Bone marrow (tissue), 2 donors: ENCODE measurements at places on chromosomes 6 and 20.

- DNase-seq = no peak
These were observed 53.2 kb downstream of the FAM8A1 start for GRCh38 chr6:17653198-17653882.

GRCh38 chr20:59994697-59995122 is 36.5 kb downstream of the CDH26 start:
- no peak for DNase-seq

DNA sequence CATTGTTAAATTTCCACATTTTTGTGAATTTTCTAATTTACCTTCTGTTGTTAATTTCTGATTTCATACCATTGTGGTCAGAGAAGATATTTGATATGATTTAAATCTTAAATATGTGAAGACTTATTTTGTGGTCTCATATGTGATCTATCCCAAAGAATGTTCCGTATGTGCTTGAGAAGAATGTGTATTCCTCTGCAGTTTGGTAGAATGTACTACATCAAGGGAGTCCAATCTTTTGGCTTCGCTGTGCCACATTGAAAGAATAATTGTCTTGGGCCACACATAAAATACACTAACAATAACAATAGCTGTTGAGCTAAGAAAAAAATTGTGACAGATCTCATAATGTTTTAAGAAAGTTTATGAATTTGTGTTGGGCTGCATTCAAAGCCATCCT is 176.2 kb upstream of the PRND start:
- no peak for DNase-seq

GRCh38 chr6:3190056-3190455 is 32.7 kb upstream of the TUBB2A start:
- no peak for DNase-seq

DNA sequence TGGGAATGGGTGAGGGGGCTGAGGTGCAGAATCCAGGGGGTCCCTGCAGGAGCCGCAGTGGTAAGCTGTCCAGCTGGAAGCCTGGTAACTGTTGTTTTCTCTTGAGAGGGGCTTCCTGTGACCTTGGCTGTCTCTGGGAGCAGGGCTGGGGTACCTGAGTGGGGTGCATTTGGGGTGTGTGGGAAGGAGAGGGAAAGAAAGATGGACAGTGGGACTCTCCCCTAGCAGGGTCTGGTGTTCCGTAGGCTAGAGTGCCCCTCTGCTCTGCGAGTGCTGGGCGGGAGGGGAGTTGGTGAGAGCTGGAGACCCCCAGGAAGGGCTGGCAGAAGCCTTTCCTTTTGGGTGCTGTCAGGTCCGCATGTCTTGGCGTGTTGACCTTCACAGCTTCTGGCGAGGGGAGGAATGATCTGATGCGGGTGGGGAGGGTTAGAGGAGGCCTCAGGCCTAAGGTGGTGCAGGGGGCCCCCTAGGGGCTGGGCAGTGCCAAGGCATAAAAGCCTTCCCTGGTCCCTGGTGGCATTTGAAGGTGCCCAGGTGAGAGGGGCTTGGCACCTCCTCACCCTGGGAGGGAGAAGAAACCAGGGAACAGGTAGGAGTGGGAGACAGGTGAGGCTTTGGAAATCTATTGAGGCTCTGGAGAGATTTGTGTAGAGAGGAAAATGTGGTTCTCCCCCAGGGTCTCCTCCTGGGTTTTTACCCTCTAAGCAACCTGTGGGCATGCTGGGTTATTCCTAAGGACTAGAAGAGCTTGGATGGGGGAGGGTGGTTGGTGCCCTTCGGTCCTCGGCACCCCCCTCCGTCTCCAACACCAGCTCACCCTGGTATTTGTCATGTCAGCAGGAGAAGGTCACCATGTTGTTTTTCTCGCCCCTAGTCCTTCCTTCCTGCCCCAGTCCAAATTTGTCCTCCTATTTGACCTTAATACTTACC is 3.3 kb downstream of the VEGFA start:
- no peak for DNase-seq

- DNase-seq = no peak
These were observed 94.5 kb downstream of the TBX18 start for GRCh38 chr6:84669945-84670344.

- no peak for DNase-seq
These were observed 40.6 kb upstream of the REV3L start for GRCh38 chr6:111523484-111524167.

DNA sequence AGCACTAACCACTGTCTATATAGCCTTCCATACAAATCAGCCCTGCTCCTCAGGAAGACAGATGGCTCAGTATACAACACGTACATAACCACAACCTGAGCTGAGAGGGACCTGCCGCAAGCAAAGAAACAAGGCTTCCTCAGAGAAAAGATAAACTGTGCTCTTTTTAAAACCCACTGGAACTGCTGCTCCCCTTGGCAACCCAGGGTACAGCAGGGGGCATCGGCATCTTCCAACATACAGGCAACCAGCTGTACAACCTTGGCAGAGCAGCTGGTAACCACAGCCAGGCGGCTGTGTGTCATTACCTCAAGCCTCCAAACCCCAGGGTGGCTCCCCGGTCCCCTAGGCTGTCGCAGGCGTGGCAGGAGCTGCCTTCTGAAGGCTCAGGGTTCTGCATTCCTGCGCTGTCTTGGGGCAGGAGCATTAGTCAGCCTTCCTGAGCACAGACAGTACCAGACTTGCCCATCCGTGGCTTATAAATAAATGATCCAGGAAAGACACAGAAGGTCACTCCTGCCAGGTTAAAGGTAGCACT is 249.5 kb downstream of the ADGRG6 start:
- no peak for DNase-seq

GRCh38 chr20:44023515-44024371 is 109.1 kb downstream of the TOX2 start:
- DNase-seq = no peak

GRCh38 chr6:52591832-52592231 is 15.0 kb upstream of the TRAM2 start:
- no peak for DNase-seq

DNA sequence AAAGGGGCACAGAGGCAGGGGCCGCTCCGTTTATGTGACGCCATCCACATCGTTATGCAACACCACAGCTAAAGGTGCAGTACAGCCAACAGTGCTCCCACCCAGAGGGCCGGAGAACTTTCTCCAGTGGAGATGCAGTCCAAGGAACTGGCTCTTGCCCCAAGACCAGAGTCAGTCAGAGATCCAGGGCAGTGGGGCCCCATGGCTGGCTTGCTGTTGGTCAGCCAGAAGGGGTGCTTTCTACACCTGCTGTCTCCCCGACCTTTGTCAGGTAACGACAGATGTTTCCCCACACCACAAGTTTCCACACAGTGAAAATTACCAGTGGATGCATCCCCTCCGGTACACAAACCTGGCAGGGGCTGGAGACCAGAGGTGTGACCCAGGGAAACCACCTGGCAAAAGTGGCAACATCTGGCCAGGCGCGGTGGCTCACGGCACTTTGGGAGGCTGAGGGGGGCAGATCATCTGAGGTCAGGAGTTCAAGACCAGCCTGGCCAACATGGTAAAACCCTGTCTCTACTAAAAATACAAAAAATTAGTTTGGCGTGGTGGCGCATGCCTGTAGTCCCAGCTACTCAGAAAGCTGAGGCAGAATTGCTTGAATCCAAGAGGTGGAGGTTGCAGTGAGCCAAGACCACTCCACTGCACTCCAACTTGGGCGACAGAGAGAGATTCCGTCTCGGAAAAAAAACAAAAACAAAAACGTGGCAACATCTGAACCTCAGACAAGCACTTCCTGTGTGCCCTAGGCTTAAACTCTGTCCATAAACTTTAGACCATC is 34.9 kb downstream of the UBE2V1 start:
- no peak for DNase-seq

DNA sequence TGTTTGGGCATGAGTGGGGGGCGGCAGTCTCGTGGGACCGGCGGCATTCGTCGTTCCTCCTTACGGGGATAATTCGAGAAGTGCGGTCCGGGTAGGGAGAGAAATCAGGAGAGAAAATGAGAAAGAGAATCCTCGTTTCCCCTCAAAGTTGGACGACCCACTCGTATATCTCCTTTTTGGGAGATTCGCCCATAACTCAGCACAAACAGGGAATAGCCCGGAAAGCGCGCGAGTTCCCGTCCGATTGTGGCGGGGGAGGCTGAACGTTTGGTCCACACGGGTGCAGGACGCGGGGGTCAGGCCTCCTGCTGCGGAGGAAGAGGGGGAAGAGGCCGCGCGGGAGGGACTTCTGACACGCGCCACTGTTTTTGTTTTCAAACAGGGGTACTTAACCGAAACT is 42.4 kb downstream of the POPDC3 start:
- no peak for DNase-seq

GRCh38 chr20:44479643-44480042 is 4.0 kb downstream of the TTPAL start:
- no peak for DNase-seq

- DNase-seq = no peak
These were observed 252.3 kb upstream of the QKI start for GRCh38 chr6:163162007-163162873.

DNA sequence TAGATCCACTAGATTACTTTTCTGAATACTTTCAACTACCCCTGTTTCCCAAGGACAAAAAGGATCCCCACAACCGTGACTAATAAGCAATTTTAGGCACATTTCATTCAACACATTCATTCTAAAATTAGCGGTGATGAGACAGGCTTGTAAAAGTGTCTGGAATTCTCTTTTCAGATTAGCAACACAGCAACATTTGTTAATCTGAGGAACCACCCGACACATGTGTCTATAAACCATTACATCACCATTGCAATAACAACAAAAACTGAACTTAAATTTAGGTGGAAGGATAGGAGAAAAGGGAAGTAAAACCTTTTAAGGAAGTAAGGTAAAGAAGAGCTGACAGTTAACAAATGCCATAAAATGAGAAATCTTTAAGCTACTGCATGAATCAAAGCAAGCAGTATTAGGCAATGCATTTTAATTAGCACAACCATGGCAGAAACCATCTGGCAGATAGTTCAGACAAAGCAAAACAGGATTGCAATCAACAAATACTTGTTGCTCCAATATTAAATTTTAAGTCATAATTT is 49.1 kb downstream of the MAP3K7 start:
- peak; percentile 64 for DNase-seq

DNA sequence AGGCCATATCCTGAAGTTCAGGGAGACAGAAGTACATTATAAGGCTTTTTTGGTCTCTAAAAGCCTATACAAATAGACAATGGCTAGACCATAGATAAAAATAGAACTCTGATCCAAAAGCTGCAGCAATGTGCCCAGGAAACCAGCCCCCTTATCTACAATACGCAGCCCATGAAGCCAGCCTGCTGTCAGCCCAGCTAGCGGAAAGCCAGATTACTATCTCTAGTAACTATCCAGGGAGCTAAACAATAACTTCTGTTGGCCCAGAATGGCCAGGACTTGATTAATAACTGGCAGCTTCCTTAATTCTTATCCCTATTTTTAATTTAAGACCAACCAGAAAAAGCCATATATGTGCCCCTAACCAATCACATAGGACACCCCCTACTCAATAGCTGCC is 160.4 kb upstream of the SMLR1 start:
- DNase-seq = no peak

DNA sequence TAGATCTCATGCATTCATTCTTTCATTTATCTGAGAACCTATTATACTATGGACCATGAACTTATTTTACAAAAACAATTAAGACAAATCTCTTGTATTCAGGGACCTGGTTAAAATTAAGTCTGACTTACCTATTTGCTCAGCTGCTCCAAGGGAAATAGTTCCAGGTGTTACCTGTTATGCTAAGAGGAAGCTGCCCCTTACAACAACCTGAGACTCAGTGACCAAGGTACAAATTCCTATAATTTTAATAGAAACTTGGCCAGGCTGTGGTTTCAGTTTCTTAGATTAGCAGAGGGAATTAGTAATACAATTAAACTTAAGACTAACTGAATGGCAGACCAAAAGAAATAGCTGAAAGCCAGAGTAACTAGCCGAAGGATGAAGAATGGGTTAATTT is 48.2 kb upstream of the GMPR start:
- no peak for DNase-seq

- no peak for DNase-seq
These were observed 76.9 kb downstream of the SYNDIG1 start for GRCh38 chr20:24546232-24546892.

- DNase-seq = no peak
These were observed 40.3 kb downstream of the NCR2 start for GRCh38 chr6:41375598-41376151.

DNA sequence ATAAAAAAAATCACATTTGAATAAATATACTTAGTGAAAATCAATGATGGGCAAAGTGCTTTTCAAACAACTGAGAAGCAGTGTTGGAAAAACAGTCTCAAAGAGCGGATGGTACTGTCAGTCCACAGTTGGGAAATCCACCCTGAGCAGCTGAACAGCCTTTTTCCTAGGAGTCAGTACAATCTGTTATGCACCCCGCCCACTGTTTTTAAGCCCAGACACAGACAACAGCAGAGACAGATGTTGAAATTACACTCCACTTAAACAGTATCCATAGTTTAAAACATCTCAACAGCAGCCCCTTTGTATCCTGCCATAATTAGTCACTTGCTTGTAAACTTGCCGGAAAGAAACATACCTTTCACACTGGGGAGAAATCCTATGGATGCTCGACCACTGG is 372 bp downstream of the KIAA0408 start:
- DNase-seq = no peak

- DNase-seq = no peak
These were observed 86.6 kb upstream of the RPS6KA2 start for GRCh38 chr6:166713434-166714186.

GRCh38 chr6:140107216-140107615 is 732.8 kb upstream of the CITED2 start:
- DNase-seq = no peak

DNA sequence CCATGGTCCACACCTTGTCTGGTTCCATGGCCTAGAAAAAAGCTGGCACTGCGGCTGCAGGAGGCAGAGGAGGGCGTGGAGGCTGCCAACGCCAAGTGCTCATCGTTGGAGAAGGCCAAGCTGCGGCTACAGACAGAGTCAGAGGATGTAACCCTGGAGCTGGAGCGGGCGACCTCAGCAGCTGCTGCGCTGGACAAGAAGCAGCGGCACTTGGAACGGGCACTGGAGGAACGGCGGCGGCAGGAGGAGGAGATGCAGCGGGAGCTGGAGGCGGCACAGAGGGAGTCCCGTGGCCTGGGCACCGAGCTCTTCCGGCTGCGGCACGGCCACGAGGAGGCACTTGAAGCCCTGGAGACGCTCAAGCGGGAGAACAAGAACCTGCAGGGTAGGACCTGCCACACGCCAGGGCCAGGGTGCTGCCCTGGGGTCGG is 43.4 kb downstream of the MYH7B start:
- no peak for DNase-seq

- no peak for DNase-seq
These were observed 47.2 kb downstream of the GABRR2 start for GRCh38 chr6:89267918-89268317.

DNA sequence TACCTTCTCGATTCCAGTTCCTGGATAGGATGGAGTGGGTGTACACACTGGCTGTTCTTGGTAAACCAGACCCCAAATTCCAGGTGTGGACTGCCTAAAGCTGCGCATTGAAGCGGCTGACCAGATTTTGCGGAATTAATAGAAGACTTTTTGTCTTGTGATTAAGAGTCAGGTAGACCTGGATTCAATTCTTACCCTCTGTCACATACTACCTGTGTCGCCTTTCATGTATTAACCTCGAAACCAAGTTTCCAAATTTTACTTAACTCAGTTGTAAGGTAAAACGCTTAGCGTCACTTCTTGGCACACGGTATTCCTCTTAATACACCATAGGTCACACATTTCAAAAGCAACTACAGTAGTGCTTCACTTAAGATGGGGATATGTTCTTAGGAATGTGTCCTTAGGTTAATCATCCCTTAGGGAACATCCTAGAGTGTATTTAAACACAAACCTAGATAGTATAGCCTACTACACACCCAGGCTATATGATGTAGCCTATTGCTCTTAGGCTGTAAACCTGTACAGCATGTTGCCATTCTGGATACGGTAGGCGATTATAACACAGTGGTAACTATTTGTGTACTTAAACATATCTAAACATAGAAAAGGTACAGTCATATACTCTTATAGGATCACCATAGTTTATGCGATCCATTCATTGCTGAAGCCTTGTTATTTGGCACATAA is 733 bp upstream of the GOPC start:
- DNase-seq = no peak
